GM20000 (cell line): ENCODE measurements at places on chromosomes 7 and 10.

DNA sequence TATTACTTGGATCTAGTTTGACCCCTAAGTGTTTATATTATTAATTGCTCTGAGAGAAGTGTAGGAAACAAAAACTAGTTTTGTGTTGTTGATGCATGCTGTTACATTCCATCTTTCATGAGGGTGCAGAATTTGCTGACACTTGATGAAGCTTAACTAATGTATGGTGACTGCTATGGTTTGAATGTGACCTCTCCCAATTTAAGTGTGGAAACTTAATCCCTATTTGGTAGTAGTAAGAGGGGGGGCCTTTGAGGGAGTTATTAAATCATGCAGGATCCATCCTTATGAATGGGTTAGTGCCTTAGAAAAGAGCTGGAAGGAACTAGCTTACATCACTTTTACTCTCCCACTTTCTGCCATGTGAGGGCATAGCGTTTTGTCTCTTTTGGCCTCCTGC is 142.5 kb downstream of the PCLO start:
- DNase-seq, result no peak

GRCh38 chr7:107242267-107242666 is 73.5 kb downstream of the HBP1 start:
- no peak for DNase-seq

DNA sequence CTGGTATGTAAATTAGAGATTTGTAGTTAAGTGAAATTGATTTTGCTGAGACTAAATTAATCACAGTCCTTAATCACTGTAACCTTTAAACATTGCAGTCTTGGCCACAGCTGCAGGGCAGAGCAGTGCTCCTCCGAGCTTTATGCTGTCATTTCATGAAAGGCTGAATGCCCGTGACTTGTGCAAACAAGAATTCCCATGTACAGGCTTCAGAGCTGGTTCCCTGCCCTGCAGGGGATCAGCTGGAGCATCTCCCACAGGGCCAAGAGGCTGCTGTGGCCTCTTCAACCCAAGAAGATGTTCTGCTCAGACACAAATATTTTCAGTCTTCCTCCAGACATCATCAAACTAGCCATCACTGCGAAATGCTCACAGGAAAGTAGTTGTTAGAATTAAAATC is 419.1 kb downstream of the AUTS2 start:
- no peak for DNase-seq

DNA sequence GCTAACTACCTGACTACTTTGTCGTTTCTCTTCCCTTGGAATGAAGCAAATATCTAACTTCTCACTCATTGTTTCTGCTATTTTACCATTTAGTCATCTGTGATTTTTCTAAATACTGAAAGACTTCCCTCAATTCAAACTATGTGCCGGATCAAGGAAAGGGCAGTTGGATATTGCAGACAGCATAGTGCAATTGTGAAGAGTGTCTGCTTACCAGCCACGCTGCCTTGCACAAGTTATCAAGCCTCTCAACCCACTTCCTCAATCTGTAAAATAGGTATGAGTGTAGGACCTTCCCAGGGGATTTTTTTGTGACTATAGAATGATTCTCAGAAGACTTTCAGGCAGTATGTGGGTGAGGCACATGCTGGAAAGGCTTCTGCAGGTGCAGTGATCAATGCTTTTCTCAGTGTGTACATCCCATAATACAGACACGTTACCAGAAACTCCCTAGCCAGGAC is 54.3 kb downstream of the EGFR start:
- peak; percentile 67 for DNase-seq

DNA sequence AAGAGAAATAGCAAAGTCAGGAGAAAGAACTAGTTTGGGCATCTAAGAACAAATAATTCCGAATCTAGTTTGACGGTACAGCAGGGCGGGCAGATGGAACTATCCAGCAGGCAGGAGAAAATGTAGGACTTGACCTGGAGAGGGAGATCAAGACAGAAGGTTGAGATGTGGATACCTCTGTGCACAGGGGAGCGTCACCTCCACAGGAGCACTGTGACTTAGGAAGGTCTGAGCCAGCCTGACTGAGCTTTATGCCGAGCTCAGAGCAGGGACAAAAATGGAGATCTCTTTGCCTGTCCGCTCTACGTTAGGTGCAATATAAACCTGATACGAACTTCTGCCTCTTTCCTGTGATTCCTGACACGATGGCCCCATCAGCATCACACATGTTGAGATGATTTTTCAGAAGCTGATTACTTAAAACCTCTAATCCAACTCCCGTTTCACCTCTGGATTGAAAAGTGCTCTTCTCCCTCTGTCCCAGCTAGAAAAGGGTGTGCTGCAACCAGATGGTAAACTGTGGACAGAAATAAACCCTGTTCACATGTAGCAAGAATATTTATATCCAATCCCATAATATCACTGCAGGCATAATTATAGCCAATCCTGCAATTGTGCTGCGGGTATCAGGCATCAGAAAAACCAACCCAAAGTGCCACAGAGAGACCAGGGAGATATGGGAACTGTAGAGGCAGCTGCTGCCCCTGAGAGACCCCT is 13.6 kb upstream of the SORBS1 start:
- no peak for DNase-seq

DNA sequence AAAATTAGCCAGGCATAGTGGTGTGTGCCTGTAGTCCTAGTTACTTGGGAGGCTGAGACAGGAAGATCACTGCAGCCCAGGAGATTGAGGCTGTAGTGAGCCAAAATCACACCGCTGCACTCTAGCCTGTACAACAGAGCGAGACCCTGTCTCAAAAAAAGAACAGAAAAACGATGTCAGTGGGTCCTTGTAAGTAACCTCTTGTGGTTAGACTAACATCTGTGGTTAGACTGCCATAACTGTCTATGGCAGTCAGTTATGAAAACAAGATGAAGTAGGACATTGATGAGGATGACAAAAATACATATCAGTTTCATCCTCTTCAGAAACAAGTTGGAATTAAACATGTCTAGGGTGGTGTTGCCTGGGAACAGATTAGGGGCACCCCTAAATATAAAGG is 53.3 kb downstream of the AKAP9 start:
- DNase-seq, result no peak

- no peak for DNase-seq
Measured at GRCh38 chr10:98030991-98031431, 590 bp upstream of the CRTAC1 start.

- no peak for DNase-seq
Measured at GRCh38 chr7:4134204-4134603, 547.9 kb upstream of the FOXK1 start.
